ACHN (cell line): ENCODE measurements at places on chromosomes 2 and 18.

- no peak for DNase-seq
Observed at GRCh38 chr18:26215247-26215970, 10.8 kb upstream of the TAF4B start.

- DNase-seq: no peak
Observed at GRCh38 chr2:51976623-51977022, 944.7 kb upstream of the NRXN1 start.

DNA sequence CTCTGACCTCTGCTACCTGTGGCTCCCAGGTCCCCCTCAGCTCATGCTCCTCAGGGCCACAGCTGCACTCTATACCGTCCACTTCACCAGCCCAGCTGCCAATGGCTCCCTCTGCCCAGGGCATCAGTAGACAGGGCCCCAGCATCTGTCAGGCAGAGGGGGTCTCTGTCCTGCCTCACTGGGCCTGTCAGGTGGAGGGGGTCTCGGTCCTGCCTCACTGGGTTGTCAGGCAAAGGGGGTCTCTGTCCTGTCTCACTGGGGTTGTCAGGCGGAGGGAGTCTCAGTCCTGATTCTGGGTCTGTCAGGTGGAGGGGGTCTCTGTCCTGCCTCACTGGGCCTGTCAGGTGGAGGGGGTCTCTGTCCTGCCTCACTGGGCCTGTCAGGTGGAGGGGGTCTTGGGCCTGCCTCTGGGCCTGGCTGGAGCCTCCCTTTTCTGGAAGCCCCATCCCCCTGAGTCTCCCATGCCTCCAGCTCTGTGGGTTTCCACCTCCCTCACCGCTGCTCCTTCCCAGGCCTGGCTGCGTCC lies 19.9 kb downstream of the SNORC start:
- DNase-seq: no peak

DNA sequence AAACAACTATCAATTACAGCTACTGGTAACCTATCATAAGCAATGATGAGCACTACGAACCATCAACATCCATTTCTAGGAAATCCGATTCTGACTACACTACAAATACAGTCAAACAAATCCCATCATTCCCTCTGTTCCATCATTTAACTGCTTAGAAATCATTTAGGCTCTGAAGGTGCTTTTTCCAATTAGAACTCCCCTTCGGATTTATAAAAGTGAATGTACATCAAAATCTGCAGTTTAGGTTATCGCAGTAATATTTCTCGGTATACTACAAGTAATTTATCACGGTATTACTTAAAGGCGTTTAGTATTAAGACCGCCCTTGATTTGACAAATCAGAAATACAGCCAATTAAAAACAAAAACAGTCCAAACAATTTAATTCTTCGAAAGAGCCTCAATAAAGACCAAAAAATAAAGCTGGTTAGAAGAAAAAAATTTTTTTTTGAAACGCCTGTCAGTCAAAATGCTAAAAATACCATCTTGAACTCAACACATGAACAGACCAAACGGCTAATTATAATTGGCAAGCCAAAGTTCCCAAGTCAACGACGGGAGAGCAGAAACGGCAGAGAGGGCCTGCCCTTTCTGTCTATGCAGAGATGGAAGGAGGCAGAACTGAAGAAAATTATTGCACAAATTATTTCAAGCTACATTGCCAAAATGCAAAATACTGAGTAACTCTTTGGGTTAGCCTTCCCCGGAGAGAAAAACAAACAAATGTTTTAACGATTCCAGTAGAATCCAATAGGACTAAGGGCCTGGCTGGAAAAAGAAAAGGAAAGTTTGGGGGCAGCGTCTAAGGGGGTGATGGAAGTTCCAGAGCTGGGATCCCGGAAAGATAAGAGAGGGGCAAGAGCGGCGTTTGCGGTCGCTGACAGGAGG lies 1.2 kb downstream of the VPS54 start:
- peak; percentile 43 for DNase-seq

GRCh38 chr2:26568076-26568890 lies 72.9 kb downstream of the CIB4 start:
- no peak for DNase-seq

- no peak for DNase-seq
Observed at GRCh38 chr2:64403426-64403825, 50.5 kb upstream of the LGALSL start.

DNA sequence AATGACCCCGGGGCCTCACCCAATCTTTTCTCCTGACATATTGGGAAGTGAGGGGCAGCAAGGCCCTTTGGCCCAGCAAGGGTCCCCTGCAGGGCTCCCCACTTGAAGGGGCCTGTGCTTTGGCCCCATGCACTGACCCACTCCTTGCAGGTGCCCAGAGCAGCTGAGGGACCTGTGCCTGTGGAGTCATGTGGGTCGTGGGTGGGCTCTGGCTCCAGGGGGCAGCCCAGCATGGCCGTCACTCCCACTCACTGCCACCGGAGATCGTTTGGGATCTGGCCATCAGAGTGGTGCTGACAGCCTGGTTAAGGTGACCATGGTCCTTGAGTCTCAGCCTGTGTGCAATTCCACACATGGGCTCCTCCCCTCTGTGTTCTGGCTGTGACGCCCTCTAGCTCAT lies 31.7 kb upstream of the APCDD1 start:
- no peak for DNase-seq

DNA sequence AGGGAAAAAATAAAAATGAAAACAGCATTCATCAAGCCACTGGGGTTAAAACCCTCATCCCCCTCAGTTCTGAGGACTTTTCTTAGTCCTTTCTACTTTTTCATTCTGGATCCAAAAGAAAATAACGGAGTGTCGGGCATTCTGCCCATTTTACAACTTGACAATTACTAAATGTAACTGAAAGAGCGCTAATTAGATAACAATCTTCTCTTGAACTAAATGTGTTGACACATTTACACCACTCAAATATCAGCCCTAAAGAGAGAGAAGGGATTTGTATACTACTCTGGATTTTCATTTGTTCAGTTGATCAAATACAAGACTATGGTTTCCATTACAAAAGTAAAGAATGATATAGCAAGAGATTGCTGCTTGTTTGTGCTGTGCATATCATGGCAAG lies 27.5 kb downstream of the ABCA12 start:
- DNase-seq: no peak

DNA sequence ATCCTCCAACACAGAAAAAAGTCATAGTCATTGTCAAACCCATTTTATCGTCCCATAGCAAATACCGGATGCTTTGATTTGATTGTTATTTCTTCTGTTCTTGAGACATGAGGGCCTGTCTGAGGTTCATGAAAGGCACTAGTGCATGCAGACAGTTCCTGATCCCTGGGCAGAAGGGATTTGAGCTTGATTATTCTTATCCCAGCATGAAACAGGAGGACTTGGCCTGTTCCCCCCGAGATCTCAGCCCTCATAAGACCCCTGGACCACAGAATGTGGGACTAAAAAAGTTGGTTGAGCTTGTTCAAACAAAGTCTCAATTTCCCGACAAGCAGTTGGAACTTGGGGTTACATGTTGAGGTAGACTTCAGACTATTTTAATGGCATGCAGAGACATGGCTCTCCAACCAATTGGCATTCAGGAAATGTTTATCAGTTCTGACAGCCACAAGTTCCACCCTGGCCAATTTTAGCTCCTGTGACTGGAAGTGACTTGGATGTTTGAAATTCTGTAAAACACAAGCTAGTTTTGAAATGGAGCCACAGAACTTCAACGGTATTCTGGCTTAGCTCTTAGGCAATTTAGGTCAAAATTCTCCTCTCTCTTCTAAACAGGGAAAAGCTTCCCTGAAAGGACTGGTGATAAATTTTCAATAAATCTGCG lies 366.9 kb upstream of the SLC14A2 start:
- no peak for DNase-seq

GRCh38 chr2:63851691-63852311 lies 10.1 kb downstream of the UGP2 start:
- DNase-seq: no peak

- DNase-seq: no peak
Observed at GRCh38 chr2:226790011-226790410, 9.6 kb downstream of the IRS1 start.

DNA sequence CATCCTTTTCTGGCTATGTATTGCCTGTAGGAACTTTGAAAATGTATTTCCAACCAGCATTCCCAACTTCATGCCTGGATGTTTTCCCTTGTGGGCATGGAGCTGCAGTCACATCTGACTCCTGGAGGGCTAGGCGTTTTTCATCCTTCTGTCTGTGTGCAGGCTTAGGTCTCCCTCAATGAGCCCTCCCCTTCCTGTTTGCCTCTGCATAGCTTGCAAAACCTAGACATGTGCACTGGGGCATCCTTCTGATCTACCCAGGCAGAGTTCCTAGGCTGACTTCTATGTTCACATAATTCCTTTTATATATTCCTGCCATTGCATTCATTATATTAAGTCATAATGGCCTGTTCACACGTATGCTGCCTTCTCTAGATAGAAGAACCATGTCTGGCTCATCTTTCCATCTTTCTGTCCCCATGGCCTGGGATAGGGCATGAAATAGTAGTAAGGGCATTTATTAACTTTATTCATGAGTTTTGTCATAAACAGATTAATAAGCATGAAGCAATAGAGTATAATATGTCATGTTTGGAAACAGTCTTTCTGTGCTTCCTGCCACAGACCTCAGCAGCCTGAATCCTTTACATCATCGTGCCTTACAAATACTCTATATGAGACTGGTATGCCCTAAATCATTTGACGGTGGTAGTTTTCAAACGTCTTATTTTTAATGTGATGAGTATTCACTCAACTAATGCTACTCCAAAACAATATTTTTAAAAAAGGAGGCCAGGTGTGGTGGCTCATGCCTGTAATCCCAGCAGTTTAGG lies 195.6 kb downstream of the TGIF1 start:
- no peak for DNase-seq
